ENCODE measurements at places on chromosomes 7 and 10.

GRCh38 chr10:104029521-104029860 lies 56.2 kb downstream of the COL17A1 start:
- DNase-seq: no peak

GRCh38 chr10:3782451-3783315 lies 2.3 kb downstream of the KLF6 start:
- DNase-seq: peak; percentile 80

DNA sequence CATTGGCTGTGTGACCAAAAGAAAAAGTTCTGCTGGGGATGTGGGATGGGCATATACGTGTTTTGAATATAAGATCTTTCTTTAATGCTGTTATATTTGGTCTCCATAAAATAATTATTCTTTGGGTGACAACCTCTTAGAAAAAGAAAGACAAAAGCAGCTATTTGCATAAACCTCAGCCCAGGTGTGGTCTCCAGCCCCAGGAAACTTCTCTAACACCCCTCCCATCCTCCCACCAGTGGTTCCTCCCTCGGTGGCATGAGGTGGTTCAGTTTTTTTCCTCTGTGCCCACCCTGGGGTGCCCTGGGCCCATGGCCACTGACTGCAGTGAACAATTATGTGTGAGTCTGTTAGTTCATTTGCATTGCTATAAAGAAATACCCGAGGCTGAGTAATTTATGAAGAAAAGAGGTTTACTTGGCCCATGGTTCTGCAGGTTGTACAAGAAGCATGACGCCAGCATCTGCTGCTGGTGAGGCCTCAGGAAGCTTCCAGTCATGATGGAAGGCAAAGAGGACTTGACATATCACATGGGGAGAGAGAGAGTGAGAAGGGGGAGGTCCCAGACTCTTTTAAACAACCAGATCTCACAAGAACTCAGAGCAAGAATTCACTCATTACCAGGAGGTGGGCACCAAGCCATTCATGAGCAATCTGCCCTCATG lies 165.9 kb downstream of the CUX1 start:
- no peak for DNase-seq

DNA sequence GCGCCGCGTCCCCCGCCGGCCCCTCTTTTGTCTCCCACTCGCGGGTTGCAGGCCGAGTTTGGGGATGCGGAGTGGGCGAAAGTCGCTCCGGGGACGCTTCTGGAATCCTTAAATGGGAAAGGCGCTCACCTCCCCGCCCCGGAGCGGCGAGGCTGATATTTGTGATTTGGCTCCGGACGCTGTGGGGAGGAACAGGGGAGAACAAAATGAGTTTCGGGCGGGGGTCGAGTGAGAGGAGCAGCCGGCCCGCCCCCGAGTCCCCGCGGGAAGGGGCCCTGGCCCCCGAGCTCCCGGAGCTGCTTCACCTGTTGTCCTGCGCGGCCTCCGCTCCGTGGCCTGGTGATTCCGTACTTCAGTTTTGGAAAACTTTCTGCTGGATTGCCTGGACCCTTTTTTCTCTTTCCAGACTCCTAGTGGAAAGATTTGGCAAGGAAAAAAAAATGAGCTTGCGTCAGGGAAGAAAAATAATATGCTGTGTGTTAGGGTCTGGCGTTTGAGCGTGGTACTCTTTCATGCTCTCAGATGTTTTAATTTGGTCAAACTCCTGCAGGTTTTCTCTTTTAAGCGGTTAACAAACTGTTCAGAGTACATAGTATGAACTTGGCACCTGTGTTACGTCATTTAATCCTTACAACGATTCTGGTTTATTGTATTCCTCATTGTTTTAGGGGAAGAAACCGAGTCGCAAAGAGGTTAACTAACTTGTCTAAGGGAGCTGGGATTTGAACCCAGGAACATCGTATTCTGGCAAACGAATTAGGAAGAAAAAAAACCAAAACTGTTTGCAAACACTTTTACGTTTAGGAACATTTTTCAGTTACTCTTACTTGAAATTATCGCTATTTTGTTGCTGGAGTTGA lies 924 bp downstream of the BMPR1A start:
- peak; percentile 56 for DNase-seq

DNA sequence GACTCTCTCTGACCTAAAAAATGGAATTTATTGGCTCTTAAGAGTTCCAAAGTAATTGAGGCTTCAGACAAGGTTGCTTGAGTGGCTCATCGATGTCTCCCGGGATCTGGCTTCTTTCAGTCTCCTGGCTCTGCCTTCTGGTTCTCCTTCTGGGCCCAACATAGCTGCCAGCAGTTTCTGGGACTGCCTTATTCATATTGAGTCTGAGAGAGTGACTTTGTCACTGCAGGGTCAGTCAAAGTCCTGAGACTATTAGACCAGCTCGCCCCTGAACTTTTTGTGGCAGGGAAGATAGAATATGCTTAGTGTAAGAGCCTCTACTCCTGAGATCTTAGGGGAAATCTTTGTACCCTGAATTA lies 94.0 kb downstream of the MMRN2 start:
- no peak for DNase-seq

DNA sequence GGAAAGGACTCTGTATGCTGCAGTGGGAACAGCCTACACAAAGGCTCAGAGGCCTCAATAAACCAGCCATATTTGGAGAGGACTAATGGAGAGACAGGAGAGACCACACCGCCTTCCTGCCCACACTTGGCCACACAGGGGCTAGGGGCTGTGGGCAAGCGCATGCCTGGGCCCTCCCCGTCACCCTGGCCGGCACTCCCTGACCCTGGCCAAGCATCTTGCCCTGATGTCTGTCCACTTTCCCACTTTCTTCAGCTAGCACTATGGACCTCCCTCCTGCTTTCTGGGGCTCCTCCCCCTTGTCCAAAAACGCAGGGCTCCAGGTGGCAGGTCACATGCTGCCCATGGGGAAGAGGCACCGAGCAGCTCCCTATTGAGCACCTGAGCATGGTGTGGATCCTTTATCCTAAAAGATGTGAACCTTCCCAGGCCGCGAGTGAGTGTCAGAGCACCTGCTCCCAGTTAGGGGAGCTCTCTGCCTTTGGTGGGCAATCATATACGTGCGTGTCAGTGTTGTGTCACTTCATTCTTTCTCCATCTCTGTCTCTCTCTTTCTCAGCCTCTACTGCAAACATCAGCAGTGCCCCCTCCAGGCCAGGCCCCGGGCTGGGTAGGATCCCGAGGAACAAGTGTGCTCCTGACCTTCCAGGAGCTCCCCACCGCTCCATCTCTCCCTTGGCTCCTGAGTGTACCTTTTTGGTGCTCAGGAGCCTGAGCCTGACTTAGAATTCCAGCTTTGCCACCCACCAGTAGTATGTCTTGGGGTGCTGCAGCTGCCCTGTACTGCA lies 74.0 kb downstream of the ZMIZ1 start:
- no peak for DNase-seq

- no peak for DNase-seq
Measured at GRCh38 chr10:122730238-122730637, 30.6 kb upstream of the C10orf120 start.

GRCh38 chr10:10146604-10147003 lies 871.1 kb upstream of the CELF2 start:
- no peak for DNase-seq

GRCh38 chr10:116469437-116469836 lies 41.8 kb downstream of the PNLIPRP3 start:
- no peak for DNase-seq

GRCh38 chr10:70085975-70086613 lies 33.4 kb downstream of the MACROH2A2 start:
- DNase-seq: no peak

- no peak for DNase-seq
Measured at GRCh38 chr10:14926722-14927416, 27.0 kb downstream of the DCLRE1C start.

GRCh38 chr10:45040921-45041542 lies 40.3 kb downstream of the ZNF22 start:
- no peak for DNase-seq

- DNase-seq: no peak
Measured at GRCh38 chr10:6054884-6055283, 7.3 kb downstream of the IL2RA start.

- no peak for DNase-seq
Measured at GRCh38 chr7:133730360-133730759, 396.8 kb upstream of the LRGUK start.

GRCh38 chr10:102403115-102403514 lies 7.6 kb downstream of the NFKB2 start:
- DNase-seq: no peak

GRCh38 chr7:51640841-51641240 lies 324.2 kb upstream of the COBL start:
- DNase-seq: no peak

DNA sequence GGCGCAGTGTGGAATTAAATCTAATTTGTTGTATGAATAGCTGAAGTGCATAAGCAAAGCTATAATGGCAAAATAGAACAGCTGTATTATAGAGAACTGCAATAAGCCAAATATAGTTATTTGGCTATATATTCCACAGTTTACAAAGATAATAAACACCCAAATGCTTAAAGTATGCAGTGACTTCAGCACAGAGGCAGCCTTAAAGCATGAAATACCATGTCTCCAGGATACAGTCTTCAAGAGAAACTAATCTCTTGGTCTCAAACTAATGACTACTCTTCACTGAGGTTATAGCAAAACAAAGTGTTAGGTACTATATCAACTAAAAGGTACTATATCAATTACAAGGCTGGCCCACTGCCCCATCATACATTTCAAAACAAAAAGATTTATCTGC lies 48.0 kb downstream of the NT5C2 start:
- DNase-seq: no peak
